Midbrain (tissue), 1 donor: ENCODE measurements at places on chromosomes 2 and 18.

DNA sequence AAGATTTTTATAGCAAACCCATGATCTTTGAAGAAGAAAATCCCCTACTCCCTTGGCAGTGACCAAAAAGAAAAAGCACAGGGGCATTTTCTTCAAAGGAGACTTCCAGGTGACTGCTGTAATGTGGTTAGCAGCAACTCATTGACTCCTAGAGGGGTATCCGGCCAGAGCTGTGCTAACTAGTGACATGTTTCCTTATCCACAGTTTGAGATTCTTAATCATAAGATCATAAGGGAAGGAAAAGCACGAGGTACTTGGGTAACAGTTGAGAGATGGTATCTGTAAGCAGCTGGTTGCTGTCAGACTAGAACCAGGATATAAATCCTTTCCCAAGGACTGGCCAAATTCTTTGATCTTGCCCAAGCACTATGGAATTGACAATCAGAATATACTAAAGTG lies 124.7 kb downstream of the MREG start:
- DNase-seq, result no peak

DNA sequence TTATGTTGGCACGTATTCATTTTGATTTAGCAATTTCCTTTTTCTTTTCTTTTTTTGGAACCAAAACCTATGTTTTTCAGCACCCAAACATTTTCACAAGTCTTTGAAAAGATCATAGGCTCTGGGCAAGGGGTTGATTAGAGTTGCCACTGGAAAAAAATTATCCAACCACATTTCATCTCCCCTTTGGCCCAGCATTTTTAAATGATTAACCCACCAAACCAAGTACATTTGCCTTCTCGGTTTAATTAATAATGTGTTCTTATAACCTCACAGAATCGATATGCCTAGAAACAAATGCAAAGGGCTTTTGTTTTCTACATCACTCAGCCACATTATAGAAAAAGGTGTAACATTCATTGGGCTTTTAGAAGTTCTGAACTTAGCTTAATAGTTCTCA lies 66.1 kb downstream of the CHST9 start:
- no peak for DNase-seq

DNA sequence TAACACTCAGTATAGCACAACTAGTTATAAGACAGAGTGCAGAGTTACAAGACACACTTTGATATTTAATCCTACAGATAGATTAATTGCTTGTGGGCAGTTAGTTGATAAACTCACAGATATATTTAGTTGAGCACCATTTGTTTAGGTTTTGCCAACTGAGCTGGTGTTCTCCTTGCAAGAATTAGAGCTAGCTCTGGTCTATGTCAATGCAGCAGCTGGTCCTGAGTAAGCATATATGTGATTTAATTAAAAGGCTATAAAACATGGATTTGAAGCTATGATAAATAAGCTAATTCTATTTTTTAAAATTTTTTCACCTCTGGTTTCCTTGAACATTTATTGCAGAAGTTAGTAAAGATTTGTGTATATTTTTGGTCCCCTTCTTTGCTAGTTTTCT lies 35.6 kb downstream of the GPD2 start:
- no peak for DNase-seq

DNA sequence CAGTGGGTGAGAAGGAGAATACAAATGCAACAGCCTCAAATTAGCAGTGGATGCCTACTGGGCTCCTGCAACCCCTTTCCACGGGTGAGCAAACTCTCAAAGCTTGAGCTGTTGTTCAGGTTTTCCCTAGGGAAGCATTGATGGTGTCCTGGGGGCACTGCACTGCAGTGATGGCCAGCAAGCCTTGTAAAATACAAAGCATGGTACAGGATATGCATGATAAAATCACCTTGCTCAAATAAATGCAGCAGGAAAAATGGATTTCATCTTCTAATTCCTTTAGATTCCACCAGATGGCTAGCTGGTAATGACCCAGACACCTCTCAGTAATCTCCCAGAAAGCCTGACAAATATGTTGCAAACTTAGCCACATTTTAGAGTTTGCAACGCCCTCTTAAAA lies 698.2 kb downstream of the TRIB2 start:
- DNase-seq, result no peak

- DNase-seq, result no peak
Measured at GRCh38 chr2:4715065-4715464, 977.1 kb upstream of the SOX11 start.

GRCh38 chr2:125796784-125797183 lies 859.2 kb upstream of the GYPC start:
- no peak for DNase-seq

GRCh38 chr2:151727593-151728552 lies 6.4 kb downstream of the NEB start:
- no peak for DNase-seq

DNA sequence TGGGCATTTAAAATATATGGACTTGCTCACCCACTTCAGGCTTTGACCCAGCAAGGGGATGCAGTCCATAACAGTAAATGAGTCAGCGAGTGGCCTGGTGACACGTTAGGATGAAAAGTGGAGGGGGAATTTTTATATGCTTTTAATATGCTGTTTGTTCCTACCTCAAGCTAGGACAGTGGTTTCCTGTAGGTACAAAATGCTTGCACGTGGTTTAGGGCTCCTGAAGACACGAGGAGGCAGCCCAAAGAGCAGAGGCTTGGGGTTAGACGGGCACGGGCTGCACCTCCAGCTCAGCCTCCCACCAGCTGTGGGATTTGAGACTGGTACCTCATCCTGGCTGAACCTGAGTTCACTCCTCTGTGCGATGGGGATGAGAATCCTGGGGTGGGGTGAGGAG lies 306.2 kb upstream of the CXCR4 start:
- no peak for DNase-seq

DNA sequence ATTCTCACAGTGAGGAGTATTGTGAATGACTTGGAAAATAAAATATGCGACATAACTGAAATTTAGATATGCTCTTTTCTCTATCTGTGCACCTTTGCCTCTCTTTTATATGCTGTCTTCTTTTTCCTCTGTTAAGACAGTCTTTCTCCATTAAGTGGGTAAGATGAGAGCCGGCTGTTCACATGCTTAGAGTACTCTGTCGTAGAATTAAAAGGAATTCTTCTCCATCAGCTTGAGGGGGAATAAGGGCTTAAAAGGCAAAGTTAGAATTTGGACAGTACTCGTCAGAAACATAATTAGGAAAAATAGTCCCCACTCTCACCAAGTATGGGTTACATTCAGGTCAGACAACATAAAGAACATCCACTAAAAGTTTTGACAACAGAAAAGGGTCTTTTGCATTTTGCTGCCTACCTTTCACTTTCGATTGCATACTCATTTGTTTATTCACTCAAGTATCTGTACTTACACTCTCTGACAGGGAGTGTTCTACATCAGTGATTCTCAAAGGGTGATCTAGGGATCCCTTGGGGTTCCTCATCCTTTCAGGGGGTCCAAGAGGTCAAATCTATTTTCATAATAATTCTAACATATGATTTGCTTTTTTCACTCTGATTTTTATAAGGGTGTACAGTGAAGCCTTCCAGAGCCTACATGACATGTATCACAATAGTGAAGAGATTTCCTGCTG lies 48.0 kb downstream of the ARHGAP15 start:
- DNase-seq, result no peak

DNA sequence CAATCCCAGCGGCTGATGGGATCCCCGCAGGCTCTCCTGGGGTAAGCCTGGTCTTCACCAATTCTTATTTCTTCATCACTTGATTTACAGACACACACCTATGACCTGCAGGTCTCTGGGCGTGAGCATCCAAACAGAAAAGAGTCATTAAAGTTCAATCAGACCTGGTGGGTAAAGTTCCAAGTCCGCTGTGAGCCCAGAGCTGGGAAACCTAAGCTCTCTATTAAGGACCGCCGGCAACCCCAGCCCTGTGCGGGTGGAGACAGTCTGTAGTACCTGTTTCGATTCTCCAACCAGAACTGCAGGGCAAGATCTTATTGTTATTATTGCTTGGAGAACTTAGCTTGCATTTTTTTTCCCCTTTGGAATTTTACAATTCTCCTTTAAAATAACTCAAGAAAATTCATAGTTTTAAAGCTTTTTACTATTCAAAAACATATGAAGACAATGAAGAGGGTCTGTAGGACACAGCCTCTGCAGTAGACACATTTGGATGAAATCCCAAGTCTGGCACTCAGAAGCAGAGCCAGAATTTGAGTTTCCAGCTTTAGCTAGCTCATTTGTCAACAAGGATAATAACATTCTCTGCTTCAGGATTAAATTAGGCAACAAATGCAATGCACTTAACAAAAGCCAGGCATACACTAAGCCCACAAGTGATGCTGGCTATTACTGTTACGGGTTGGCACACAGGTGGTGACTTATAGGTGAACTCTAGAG lies 376.4 kb downstream of the INSIG2 start:
- DNase-seq, result no peak

GRCh38 chr2:100692906-100693305 lies 127.0 kb upstream of the NPAS2 start:
- DNase-seq, result no peak

- DNase-seq, result no peak
Measured at GRCh38 chr18:36649205-36649604, 179.6 kb downstream of the TPGS2 start.

DNA sequence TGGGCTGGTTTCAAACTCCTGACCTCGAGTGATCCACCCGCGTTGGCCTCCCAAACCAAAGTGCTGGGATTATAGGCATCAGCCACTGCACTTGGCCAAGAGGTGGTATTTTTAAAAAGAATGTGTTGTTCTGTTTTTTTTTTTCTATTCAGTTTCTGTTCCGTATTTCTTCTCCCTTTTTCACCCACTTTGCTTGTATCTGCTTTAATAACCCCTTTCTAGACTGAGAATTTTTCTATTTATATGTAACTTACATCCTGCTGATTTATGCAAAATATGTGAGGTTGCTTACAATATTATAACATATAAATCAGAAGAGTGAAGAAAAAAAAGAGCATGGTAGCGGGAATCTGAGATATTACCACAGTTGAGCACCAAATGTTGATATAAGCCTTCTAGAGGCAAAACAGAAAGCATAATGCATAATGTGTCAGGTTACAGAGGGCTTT lies 17.2 kb upstream of the LYPD6B start:
- DNase-seq, result no peak

GRCh38 chr2:34991508-34992274 lies 1363.9 kb upstream of the CRIM1 start:
- DNase-seq, result no peak

GRCh38 chr2:159968279-159968900 lies 94.0 kb downstream of the PLA2R1 start:
- peak; percentile 15 for DNase-seq

DNA sequence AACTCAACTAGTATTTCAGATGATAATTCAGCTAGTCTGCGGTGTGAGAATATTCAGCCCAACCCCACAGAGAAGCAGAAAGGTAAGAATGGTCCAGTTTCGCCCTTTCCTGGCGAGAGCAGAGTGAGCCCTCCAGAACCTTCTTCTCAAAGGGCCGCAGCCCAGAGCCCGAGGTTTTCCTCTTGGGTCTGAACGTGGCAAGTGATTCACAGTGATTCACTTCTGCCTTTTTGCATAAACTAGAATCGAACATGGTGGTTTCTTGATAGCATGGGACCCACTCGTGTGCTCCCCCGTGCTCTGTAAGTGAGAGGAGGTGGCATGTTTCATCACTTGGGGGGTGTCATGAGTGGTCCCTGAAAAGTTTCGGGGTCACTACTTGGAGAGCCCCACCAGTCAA lies 24.2 kb downstream of the TRAF3IP1 start:
- DNase-seq, result no peak

- no peak for DNase-seq
Measured at GRCh38 chr2:66173645-66174044, 261.3 kb upstream of the MEIS1 start.

DNA sequence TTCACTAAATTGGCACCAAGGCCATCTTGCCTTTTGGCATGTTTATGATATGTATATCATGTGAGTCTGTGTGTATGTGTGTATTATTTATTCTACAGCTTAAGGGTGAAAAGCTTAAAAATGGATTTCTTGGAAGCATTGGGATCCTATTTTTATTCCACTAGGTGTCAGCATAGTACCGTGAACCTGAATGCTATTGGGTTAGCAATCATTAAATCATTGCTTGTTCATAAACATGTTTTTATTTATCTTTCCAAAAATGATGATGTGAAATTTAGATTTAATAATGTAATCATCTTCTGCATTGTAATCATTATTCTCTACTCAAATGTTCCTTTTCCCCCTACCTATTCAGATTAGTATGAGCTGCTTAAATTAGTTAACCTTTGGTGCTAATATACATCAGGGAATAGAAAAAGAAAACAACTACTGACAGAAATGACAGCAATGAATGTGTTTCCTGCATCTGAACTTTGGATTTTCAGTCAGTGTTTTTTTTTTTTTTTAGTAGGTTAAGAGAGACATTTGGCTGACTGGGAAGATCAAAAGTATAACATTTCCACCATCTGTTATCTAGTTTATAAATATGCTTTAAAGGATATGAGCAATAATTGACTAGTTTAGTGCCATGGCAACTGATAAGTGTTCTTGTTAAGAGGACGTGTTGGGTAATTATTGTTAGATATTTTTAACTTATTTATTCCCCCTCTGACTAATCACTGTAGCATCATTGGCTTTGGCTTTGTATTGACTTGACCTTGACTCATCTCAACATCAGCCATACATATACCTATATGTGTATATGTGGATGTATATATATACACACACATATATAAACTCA lies 14.1 kb upstream of the ZSWIM2 start:
- peak; percentile 7 for DNase-seq
